ENCODE measurements at places on chromosomes 16 and 17.

GRCh38 chr16:75578212-75578611 lies 12.0 kb downstream of the GABARAPL2 start:
- no peak for DNase-seq

- DNase-seq: no peak
These were observed 84.5 kb downstream of the SOX9 start for GRCh38 chr17:72205357-72205756.

- DNase-seq: no peak
These were observed 56.9 kb downstream of the RMI2 start for GRCh38 chr16:11402051-11402744.

- no peak for DNase-seq
These were observed 41.5 kb downstream of the ZFPM1 start for GRCh38 chr16:88494335-88495154.

DNA sequence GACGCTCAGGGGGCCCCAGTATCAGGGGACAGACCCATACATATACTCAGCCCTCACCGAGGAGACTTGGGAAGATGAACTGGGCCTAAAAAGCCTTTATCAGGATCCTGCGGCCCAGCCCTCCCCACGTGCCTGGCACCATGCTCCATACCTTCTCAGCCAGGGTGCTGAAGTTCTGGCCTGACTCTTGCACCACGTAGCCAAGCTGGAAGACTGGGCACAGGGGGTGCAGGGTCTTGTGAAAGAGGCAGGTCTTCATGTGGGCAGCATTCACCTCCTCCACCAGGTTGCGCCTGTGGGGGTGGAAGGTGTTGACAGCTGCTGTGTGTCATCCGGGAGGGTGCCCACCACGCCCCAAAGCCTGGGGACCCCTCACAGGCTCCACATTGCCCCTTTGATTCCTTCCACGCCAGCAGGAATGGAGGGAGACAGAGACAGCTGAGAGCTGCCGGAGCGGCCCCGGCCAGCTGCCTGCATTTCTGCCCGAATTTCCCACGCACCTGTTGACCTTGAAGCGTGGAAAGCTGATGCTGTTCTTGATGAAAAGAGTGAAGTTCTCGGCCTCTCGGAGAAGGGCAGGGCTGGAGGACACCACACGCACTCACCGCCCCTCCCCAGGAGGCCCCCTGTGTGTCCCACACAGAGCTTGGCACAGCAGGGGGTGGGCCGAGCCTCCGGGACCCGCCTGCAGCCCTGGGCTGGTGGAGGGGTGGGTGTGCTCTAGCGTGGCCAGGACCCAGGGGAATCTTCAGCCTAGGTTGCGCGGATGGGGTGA lies 10.4 kb upstream of the CAMKK1 start:
- DNase-seq: no peak

Measured in activated T-helper 1 cell treated with anti-CD3 and anti-CD28 coated beads, Interleukin-2, amount 50 U/mL, for 16 hours (primary cell).